ENCODE measurements at places on chromosomes 5 and 9.

GRCh38 chr9:20538092-20538491, 84.2 kb downstream of the MLLT3 start:
- DNase-seq = no peak

GRCh38 chr5:161549106-161549505, 2.6 kb upstream of the GABRB2 start:
- no peak for DNase-seq

DNA sequence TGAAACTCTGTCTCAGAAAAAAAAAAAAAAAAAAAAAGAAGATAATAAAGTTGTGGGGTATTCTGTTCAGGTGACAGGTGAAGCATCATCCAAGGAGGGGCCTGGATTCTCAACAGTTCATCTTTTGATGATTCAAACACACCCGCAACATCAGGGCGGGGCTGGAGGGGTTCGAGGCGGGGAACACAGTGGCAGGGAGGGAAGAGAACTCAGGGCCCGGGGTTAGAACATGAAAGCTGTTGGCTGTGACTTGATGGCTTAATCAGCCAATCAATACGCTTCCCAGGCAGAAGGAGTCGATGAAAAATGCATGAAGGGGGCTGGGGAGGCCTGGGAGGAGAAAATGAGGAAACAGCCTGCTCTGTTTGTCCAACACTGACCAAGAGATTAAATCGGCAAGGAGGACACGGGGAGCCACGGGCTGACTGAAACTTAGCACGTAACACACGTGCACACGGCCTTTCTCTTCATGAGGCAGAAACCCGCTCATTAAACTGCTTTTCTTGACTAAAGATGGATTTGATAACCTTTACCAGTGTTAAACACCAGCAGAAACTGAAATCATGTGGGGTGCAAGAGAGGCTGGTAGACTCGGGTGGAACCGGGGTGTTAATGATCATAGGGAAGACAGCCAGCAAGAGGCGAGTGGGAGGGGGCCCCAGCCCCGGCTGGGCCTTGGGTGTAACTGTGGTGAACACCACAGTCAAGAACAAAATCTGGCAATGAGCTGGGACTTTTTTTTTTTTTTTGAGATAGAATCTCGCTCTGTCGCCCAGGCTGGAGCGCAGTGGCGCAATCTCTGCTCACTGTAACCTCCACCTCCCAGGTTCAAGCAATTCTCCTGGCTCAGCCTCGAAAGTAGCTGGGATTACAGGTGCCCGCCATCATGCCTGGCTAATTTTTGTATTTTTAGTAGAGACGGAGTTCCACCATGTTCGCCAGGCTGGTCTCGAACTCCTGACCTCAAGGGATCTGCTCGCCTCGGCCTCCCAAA, 105.7 kb upstream of the RAPGEF1 start:
- DNase-seq = no peak

- DNase-seq = no peak
These were observed 279.1 kb downstream of the TLE1 start for GRCh38 chr9:81410201-81410600.

GRCh38 chr5:72346398-72346797, 26.2 kb downstream of the PTCD2 start:
- no peak for DNase-seq
